ENCODE measurements at places on chromosomes 4 and X.

DNA sequence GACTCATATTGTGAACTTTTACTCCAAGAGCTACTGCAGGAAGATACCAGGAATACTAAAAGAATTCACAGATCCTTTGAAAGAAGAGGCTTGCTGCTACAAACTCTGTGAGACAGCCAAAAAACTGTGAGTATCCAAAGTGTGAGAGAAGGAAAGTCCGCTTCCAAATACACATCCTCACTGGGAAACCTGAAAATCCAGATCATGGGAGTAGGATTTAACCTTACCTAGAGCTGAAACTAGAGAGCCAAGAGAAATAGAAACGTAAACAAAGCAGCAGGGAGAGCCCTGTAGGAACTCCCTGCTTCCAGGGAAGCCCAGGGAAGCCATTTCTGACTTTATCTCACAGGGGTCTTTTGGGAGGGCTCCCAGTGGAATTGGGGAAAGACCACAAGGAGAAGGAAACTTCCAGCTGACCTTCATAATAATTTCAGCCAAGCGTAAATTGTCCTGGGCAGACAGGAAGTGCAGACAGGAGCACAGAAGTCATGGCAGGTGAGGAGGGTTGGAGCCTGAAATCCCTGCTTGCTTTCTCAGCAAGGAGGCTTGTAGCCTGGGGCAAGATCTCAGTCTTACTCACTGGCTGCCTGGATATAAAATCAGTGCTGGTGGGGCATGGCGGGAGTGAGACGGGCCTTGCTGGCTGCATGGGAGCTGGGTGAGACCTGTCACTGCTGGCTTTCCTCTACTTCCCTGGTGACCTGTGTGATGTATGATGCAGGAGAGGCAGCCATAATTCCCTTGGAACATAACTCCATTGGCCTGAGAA lies 26.2 kb upstream of the NFKB1 start:
- no peak for DNase-seq

GRCh38 chr4:81682492-81682891 lies 210.8 kb upstream of the RASGEF1B start:
- no peak for DNase-seq

- no peak for DNase-seq
Observed at GRCh38 chr4:35525192-35525978, 718.9 kb downstream of the ARAP2 start.

GRCh38 chr4:14667624-14668151 lies 334.6 kb upstream of the CPEB2 start:
- DNase-seq: no peak

- DNase-seq: no peak
Observed at GRCh38 chr4:104163820-104164219, 330.9 kb downstream of the CXXC4 start.

DNA sequence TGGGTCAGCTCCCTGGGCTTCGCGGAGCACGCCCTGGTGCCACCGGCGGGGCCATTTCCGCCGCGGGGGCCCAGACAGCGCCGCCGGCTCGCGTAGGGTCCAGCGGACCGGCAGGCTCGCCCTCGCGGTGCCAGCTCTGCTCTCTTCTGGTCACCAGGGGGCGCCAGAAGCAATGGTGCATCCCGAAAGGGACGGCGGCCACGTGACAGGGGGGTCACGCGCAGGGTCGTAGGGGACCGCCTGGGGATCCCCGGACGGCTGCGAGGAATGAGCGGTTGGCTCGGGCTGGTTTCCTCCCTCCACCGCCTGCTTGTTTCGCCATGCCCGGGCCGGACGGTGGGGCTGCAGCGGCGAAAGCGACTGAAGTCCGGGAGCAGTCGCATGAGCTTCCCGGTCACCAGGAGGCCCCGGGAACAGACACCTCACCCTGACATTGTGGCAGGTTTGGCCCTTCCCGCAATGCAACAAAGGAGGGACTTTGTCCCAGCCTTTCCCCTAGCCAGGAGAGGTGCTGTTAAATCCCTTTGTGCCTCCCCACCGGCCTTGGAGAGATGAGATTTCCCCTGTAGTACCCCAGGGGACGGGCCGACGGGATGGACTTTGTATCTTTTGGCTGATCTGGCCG lies 15.8 kb downstream of the ZCCHC12 start:
- DNase-seq: peak; percentile 84
